ENCODE measurements at places on chromosomes 11 and 22.

- peaks cover 8% of the 10 kb centered on the region for H3K27me3 ChIP-seq
- H3K4me1 ChIP-seq: no peaks in the 10 kb centered on the region
Measured at GRCh38 chr11:36035454-36035853, 91.6 kb downstream of the LDLRAD3 start.

- H3K4me1 ChIP-seq: peaks cover 31% of the 10 kb centered on the region
- peak overlapping the region; percentile 70 for H3K4me3 ChIP-seq
- peak overlapping the region; percentile 71 for H3K27ac ChIP-seq
- no peak for DNase-seq
- peaks cover 39% of the 10 kb centered on the region for H3K27me3 ChIP-seq
- H3K36me3 ChIP-seq: no peaks in the 10 kb centered on the region
Measured at GRCh38 chr22:39348909-39349505, 784 bp upstream of the SYNGR1 start.

DNA sequence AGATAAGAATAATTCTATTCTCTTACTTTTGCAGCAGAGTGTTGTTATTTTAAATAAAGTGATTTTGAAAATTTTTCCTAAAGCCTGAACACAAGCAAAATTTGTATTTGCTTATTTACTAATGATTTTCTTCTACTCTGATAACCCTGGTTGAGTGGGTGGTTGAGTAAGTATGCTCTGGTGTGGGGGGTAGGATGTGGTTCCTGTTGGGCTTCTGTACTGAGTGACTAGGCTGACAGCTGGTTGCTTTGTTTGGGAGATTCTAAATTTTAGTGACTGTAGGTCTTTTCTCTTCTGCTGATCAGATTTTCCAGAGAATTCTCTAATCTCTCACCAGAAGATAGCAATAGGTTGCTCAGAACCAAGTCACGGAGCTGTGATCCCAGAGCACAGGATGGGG is 61.6 kb downstream of the METTL15 start:
- H3K4me3 ChIP-seq: no peak overlapping the region
- H3K36me3 ChIP-seq: peaks cover 25% of the 10 kb centered on the region
- no peak for DNase-seq
- H3K27ac ChIP-seq: no peak overlapping the region
- H3K27me3 ChIP-seq: no peaks in the 10 kb centered on the region

DNA sequence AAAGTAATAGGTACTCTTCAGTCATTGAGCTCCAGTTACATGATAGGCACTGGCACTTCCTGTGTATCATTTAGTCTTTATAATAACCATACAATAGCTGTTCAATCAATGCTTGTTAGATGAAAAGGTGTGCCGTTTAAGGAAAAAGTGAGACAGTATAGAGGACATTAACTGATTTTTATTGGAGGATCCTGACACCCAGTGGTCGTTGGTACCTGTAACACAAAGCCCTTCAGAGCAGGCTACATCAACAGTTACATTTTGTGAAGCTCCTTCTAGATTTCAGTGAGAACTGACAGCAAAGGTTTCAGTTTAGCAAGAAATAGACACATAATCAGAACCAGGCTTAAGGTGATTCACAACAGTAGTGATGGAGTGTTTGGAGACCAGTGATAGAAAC is 44.2 kb downstream of the CCDC81 start:
- H3K4me1 ChIP-seq: peaks cover 10% of the 10 kb centered on the region
- DNase-seq: no peak
- H3K36me3 ChIP-seq: no peaks in the 10 kb centered on the region

DNA sequence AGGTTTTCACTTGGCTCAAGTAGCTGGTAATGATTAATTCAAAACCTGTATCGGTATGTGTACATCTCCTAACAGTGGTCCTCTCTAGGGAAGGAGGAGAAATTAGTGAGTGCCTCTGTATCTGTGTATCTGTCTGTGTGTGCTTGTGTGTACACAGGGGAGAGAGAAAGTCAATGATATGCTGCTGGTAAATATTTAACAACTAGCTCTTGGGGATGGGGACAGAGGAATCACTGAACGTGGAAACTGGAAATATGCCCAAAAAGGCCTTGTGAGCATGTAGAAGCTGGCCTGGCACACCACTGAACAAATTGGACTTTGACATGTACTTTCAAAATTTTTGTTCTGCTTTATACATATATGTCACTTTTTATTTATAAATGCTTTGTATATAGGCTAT is 214.0 kb upstream of the SYN3 start:
- H3K4me1 ChIP-seq: no peaks in the 10 kb centered on the region
- H3K27me3 ChIP-seq: no peaks in the 10 kb centered on the region
- no peaks in the 10 kb centered on the region for H3K36me3 ChIP-seq

DNA sequence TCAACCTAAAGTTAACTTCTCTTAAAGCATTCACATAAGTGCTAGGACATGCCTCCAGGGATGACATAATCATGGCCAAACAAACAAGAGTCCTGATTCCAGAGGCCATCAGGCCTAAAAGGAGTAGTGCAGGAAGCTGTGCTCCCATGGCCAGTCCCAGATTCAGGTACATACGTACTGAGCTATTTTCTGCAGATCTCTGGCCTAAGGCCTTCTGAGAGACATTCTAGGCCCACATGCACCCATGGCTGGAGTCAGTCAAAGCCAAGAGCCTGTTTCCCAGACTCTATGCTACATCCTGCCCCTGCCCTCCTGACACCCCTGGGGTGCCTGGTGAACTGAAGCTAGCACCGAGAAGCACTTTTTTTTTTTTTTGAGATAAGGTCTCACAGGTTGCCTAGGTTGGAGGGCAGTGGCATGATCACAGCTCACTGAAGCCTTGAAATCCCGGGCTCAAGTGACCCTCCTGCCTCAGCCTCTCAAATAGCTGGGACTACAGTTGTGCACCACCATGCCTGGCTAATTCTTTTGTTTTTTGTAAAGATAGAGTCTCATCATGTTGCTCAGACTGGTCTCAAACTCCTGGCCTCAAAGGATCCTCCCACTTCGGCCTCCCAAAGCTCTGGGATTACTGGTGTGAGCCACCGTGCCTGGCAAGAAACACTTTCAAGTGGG is 553 bp downstream of the CD3D start:
- peaks cover 64% of the 10 kb centered on the region for H3K4me1 ChIP-seq
- H3K4me3 ChIP-seq: peak overlapping the region; percentile 87
- peak overlapping the region; percentile 97 for H3K27ac ChIP-seq
- H3K36me3 ChIP-seq: peaks cover 55% of the 10 kb centered on the region
- H3K27me3 ChIP-seq: no peaks in the 10 kb centered on the region

Data from activated CD8-positive, alpha-beta memory T cell treated with anti-CD3 and anti-CD28 coated beads, Interleukin-2, amount 10 ng/mL, durations not matched to agents 7 days and 5 days (primary cell).